ENCODE measurements at places on chromosomes 1 and 21.

DNA sequence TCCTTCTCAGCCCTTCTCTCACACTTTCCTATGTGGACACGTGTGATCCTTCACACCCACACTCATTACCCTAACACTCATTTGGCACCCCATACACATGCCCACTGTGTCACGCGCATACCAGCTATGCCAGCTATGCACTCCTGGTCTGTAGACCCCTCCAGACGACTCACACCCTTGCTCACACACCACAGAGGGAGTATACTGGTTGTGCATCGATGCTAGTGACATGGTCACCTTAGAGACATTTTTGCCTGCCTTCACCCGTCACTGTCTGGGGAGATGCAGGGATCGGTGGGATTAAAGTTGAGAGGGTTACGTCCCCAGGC lies 8.3 kb upstream of the PPM1J start:
- DNase-seq, result no peak

- DNase-seq, result no peak
Measured at GRCh38 chr1:22222723-22223122, 79.8 kb upstream of the WNT4 start.

DNA sequence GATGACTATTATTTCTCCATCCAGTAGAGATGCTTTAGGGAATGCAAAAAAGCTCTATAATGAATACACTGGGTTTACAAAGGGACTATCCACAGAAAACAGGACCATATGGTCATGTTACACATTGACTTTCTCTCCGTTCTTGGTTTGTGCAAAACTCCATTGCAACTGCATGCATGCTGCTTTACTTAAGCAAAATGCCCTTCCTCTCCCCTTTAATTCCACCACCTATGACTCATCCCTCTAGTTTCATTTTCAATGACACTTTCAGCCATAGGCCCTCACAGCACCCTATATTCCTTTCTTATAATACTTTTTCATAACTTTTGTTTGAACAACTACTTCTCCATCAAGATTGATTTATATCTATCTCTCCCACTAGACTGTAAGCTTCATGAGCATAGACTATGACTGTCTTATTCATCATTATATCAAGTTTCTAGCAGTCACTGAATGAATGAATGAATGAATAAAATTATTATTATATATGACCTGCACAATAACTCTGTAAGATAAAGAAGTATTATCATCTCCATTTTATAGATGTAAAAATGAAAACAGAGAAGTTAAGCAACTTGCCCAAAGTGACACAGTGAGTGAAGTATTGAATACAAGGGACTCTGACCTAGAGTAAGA lies 248.9 kb downstream of the PLPP3 start:
- DNase-seq, result no peak

DNA sequence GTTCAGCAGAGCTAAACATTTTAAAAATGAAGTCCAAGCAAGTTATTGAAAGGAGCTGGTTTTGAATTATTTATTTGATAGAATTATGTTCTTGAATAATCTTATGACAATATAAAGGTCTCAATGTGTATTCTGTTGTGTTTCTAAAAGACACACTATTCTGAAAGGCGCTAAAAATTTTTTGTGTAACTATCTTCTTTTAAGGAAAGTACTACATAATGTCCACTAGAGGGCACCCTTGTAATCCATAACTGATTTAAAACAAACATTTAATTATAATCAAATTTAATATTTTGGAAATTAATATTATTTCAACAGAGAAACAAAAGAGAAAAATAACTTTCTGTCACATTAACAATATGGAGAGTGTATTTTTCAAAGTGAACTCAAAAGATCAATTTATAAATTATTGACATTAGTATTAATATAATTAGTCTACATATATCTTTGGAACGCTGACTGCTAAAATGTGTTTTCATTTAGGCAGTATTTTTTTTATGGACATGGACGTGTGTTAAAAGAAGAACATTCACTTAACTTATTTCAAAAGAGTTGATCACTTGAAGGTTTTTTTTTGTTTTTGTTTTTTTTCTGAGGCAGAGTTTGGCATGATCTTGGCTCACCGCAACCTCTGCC lies 248.4 kb downstream of the DENND1B start:
- no peak for DNase-seq

- DNase-seq, result no peak
Measured at GRCh38 chr1:52713590-52713989, 12.7 kb upstream of the ZYG11B start.

DNA sequence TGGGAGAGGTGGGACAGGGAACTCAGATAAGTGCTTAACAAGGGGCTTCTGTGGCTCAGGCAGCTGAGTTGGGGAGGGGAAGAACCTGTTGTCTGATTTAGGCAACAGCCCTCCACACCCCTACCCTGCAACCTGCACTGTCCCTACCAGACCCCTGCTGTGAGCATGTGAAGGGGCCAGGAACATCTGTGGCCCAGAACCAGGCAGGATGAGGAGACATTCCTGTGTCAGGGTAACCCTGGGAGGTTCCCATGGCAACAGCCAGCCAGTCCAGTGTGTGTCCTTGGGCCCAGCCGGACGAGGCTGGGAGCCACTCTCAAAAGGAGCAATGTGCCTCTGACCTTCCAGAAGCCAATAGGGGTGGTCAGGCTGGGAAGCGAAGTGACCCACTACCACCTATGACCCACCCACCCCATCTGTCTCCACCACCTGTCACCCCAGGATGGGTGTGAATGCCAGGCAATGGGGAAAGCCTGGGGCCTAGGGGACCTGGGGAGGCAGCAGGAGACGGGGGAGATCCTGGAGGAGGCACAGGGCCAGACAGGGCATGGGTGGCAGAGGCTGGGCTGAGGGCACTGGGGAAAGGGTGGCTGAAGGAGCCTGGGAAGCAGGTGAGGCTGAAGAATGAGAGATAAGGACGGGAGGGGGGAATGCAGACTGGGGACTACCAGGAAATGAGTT lies 5.0 kb upstream of the PMVK start:
- DNase-seq, result no peak

- DNase-seq, result no peak
Measured at GRCh38 chr1:86992861-86993260, 78.4 kb downstream of the HS2ST1 start.

- no peak for DNase-seq
Measured at GRCh38 chr1:100703716-100704115, 15.8 kb upstream of the VCAM1 start.

DNA sequence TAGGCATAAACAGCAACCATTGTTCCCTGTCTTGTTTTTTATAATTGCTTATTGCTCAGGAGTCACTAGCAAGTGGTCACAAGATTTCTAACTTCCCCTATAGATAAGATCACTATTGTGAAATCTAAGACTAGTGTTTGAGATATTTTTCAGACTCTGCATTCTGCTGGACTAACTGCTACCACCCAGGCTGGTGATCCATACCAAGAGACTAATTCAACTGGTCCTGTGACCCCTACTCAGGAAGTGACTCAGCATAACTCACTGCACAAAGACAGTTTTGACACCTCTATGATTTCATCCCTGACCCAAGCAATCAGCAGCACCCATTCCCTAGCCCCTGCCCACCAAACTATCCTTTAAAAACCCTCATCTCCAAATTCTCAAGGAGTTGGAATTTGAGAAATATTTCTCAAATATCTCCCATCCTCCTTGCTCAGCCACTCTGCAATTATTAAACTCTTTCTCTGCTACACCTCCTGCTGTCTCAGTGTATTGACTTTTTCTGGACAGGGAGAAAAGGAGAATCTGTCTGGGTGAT lies 52.7 kb downstream of the TRIM33 start:
- DNase-seq, result no peak

GRCh38 chr1:34792868-34793727 lies at the start of gene GJA4:
GJA4 (plus strand) TSS chr1:34792999; CDS start chr1:34794214, 1,215 bp downstream.
- peak; percentile 53 for DNase-seq

GRCh38 chr1:198499588-198499987 lies 40.9 kb downstream of the ATP6V1G3 start:
- no peak for DNase-seq

DNA sequence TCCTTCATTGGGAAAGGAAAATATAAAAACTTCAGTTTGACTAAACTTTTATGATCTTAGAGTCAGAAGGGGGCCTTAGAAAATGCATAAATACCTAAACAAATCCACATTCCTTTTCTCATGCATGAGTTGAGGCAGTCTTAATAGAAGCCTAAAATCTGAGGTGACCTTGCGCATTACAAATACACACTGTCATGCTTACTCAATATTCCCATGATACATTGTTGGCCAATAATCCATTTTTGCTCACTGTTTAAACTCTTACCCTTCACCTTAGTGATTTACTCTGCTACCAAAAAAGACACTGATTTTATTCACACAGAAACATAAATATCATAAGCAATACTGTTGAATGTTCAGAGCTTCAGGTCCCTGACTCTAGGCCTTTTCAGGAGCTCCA lies 19.1 kb upstream of the TMCO1 start:
- DNase-seq, result no peak

GRCh38 chr1:214116258-214116657 lies 128.5 kb downstream of the PROX1 start:
- no peak for DNase-seq

DNA sequence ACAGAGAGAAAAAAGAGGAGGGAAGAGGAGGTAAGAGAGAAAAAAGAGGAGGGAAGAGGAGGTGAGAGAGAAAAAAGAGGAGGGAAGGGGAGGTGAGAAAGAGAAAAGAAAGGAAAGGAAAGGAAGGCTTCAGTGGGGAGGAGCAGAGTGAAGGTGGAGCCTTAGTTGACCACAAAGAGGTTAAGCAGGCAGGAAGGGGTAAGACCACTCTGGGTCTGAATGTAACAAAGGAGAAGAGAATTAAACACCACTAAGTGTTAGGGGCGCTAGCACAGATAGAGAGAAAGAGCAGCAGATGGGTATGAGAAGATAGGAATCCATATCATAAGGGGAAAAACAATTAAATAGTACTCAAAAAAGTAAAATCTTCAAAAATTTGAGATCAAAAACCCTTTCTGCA lies 6.6 kb downstream of the PTPN14 start:
- DNase-seq, result no peak

- no peak for DNase-seq
Measured at GRCh38 chr1:24209097-24209496, 22.0 kb upstream of the IFNLR1 start.

DNA sequence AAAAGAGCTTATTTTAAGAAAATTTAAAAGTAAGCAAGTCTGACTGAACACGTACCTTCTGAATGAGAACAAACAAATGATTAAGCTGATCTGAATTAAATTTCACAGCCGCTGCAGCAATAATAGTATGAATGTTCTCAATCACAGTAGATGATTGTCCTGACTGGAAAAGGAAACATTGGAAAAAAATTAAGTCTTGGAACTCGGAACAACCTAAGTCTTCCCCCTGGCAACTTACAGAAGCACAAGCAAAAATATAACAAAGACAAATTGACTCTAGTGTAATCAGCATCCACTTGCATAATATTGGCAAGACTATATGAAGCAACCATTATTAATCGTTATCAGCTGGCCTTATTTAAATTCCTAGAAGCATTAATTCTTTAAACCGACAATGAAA lies 60.5 kb downstream of the USP24 start:
- DNase-seq, result no peak

GRCh38 chr1:169019419-169020058 lies 87.0 kb upstream of the ATP1B1 start:
- DNase-seq, result no peak

DNA sequence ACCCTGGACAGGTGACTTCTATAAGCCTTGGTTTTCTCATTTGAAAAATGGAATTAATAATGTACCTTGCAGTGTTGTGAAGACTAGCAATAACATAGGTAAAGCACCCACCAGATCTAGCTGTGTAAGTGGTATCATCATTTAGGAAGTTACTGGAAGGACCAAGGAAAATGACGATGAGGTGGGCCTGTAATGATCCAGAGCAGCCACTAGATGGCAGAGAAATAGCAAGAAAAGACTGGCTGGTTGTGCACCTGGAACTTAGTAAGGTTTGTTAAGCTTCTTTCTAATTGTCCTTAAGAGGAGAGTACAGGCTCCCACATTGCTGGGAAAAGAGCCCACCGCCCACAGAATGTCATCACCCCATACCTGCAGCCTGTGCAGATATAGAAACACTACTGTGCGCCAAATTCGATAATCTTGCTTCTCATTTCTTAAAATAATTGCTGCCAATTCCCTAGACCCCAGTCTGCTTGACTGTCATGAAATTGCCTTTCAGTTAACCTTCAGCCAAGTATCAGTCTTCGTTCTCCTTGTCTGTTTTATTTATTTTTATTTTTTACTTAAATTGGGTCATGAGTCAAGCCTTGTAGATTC lies 37.2 kb downstream of the WNT4 start:
- no peak for DNase-seq

- DNase-seq, result no peak
Measured at GRCh38 chr1:82001345-82001744, 200.6 kb downstream of the ADGRL2 start.

DNA sequence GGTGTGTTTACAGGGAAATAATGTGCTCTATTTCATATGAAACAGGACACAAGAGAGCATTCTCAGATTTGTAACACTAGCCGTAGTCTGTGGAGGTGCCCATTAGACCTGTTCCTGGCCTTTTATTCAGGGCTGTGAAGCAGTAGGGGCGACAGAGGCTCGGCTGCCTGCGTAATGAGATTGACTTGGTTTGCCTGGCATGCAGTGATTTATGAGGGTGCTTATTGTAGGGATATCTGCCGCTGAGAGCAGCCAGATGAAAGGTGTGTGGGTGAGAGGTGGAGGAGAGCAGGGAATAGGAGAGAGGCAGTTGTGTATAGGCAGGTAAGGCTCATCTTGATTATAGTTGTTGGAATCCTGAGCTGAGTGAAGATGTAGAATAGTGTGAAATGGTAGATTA lies 51.3 kb downstream of the DNAJC6 start:
- DNase-seq, result no peak

DNA sequence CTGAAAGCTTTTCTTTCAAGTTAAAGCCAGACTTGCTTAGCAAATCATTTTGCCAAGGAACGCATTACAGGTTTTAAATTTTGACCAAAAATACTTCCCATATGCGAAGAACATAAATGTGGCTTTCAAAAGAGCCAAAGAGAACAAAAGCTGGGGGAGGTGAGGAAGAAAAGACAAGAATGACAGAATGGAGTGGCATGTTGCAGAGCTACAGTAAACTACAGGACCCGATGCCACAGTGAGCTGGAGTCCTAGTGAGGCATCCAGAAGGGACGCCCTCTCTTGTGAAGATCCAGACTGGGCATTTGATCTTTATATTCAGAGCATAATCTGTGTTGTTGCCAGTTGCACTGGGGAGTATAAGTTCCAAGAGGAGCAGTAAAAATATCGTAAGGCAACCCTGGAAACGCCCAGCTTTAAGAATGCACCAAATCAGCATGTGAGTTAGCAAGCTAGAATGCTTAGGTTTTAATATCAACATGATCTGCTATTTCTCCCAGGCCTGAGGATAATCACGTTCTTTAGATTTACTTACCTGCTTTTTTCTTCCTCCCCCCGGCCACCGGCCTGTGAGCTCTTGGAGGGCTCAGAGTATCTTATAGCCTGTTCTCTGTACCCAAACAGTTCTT lies 48.4 kb upstream of the HOOK1 start:
- DNase-seq, result no peak

DNA sequence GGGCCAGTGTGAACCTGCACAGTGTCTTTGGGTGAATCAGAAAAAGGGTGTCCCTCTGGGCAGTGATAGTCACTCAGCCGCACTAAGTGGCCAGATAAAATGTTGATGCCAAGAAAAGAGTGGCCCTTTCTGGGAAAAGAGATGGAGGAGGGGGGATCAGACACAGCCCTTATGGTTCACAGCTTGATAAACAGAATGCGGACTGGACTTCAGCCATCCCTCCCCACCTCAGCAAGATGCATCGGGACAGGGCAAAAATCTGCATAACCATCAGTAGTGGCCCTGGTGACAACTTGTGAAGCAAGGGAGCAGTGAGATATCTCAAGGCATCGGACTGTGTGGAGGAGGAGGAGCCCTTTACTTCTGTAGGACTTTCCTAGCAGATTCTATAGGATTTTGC lies 353.8 kb upstream of the PLXNA2 start:
- DNase-seq, result no peak

GRCh38 chr1:21641967-21642739 lies 27.0 kb downstream of the RAP1GAP start:
- peak; percentile 66 for DNase-seq
